H1 (cell line): ENCODE measurements at places on chromosomes 5 and 9. TPM values are rescaled to one million over a fixed set of nuclear protein-coding genes. Genes with fewer than 3 reads are reported as not detected.

- no peak for DNase-seq
These were observed 196.4 kb upstream of the MSX2 start for GRCh38 chr5:174527916-174528540.

The HABP4 gene
- 10.5 and 11.2 TPM in 2 replicates for total RNA-seq

The PCDH12 gene
- total RNA-seq: 0.17 and 0.21 TPM in 2 replicates

DNA sequence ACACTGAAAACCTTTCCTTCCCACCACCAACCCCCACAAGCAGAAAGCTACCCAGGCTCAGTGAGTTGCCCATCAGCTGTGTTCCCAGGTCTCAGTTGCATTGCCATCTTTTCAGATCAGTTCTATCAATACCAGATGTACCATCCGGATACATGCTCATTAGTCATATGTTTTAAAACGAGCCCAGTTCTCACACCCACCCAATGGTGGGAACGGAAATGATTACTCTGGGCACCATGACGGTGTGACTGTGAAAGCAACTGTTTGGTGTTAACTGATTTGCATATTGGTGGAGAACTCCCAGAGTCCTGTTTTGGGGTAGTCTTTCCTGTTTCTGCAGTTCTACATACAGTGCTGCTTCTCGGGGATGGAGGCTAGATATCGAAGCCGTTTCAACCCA, 212.3 kb downstream of the TRIM36 start:
- no peak for DNase-seq

GRCh38 chr9:79644601-79645000, 72.8 kb downstream of the TLE4 start:
- no peak for DNase-seq

DNA sequence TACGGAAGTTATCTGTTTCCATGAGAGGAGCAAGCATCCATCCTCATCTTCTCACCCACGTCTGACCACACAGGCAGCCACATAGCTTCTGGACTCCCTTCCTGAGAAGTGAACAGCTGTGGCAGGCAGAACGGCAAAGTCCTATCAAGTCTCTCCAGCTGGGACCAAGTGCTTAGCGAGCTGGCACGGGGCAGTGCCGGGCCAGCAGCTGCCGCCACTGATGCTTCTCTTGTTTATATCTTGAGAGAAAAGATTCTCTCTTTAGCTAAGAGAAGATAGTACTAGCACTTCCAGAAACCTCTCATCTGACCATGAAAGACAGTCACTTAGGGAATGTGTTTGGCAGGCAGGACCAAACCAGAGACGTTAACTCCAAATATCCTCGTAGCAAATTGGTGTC, 37.2 kb downstream of the PLAC8L1 start:
- no peak for DNase-seq

GRCh38 chr5:148976569-148977381, 86.1 kb downstream of the SH3TC2 start:
- no peak for DNase-seq

The DMRT3 gene
- total RNA-seq: not detected in 2 replicates
